ENCODE measurements at places on chromosomes 13 and 19.

GRCh38 chr13:106566641-106567473 lies 1.1 kb downstream of the ARGLU1 start:
- DNase-seq: peak; percentile 58

DNA sequence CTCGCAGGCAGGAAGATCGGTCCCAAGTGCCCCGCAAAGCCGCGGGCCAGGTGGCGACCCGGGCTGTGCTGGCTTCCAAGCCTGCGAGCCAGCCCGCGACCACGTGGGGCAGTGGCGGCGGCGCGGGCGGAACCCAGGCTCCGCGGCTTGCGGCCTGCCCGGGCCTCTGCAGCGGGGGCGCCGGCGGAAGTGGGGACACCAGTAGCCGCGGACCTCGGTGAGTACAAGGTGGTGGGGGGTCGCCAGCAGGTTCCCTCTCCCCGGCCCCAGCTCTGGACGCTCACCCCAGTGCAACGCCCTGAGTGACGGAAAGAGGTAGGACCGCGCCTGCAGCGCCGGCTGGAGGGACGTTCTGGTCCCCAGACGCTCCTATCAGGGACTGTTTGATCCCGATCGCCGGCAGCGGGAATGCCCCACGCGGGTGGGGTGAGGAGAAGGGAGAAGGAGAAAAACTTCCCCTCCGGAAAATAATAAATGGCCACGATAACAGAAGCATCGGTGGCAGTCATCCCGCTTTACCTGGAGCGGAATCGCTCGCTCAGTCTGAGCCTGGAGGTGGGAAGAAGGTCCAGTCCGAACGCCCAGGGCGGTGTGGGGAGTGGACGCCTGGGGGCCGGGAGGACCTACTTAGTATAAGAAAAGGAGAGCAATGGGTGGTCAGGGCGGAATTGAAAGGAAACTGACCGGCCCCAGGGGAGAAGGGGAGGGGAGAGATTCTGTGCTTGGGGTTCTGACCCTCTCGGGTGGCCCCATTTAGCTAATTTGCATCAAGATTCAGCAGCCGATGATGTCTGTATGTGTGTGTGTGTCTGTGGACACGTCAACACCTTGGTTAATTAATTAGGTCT lies at the start of gene GEMIN7:
Gene GEMIN7, plus strand, starts transcription at position 198 of the 848 bp plus-strand sequence. CDS start 10,855 bp downstream, outside the sequence.
- peak; percentile 73 for DNase-seq

- DNase-seq: no peak
Measured at GRCh38 chr13:85632526-85633195, 166.6 kb downstream of the SLITRK6 start.

- no peak for DNase-seq
Measured at GRCh38 chr13:68304286-68304893, 1074.3 kb upstream of the PCDH9 start.

- no peak for DNase-seq
Measured at GRCh38 chr19:21130097-21130775, 11.6 kb upstream of the ZNF431 start.

All from GDM1 (cell line).